Left cardiac atrium (tissue), 4 donors: ENCODE measurements at places on chromosomes 2 and 18.

GRCh38 chr2:172970660-172971059, 105.0 kb upstream of the MAP3K20 start:
- no peak for DNase-seq

DNA sequence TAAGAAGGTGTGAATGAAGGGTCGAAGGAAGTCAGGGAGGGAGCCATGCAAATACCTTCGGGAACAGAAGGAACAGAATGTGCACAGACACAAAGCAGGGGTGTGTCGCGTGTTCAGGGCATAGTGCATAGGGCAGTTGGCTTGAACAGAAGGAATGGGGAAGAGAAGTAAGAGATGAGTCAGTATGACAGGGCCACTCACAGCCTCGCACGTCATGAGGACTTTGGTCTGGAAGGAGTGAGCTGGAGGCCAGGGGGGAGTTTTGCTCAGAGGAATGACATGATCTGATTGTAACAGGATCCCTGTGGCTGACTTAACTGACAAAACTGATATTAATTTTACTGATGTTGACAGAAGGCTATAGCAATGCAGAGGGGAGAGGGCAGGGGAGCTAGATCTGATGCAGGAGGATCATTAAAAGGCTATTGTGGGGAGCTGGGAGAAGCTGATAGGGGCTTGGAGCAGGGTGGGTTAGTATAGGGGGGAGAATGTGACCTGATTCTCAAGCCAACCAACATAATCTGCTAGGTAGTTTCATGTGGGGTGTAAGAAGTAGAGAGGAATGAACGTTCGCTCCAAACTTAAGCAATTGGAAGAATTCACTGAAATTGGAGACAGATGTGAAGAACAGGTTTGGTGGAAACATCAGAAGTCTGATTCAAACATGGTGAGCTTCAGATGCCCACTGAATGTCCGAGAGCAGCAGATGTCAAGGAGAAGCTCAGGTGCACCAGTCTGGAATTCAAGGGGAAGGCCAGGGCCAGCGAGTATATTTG, 60.4 kb upstream of the COPS8 start:
- no peak for DNase-seq

DNA sequence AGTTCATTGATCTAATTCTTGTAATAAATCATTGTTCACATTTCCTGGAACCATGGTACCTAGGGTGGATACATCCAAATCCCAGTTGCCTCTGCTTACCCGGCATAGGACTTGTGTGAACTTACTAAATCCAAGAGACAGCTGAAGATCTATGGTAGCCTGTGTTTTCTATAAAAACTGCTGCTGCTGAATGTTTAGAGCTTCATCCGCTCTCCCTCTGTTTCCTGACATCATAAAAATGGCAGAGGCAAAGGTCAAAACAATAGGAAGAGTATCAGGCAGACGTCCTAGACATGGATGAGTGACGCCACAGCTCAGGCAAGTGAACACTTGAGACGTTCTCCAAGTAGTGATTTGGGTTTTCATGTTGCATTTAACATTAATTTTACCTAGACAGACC, 258.3 kb downstream of the ALPK2 start:
- DNase-seq: no peak

DNA sequence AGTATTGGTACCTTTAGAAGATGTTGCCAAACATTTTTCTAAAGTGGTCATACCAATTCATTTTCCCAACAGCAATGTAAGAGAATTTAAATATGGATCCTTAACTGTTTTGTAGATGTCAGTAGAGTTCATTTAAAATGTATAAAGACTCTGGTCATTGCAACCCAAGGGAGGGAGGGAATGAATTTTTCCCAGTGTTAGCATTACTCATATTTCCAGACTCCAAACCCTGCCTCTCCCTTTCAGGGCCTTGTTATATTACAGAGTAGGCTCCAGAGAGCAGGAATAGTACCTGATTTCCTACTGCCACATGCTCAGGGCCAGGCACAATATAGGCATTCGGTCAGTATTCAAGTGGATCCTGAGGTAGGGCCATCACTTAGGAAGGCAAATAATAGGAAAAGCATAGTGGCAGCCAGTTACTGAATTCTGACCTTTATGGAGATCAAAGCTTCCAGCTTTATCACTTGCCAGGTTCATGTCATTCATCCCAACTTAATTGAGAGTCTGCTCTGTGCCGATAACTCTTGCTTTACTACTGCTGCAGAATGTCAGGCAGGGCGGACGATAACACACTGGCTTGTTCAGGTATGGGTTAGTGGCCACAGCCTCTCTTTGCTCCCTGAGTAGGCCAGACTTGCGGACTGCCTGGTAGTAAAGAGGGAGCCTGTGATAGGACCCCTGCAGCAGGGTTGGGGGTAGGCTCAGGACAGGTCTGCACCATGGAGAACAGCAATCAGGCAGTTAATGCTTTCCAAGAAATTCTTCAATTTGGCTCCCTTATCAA, 75.3 kb downstream of the OSBPL6 start:
- DNase-seq: no peak

DNA sequence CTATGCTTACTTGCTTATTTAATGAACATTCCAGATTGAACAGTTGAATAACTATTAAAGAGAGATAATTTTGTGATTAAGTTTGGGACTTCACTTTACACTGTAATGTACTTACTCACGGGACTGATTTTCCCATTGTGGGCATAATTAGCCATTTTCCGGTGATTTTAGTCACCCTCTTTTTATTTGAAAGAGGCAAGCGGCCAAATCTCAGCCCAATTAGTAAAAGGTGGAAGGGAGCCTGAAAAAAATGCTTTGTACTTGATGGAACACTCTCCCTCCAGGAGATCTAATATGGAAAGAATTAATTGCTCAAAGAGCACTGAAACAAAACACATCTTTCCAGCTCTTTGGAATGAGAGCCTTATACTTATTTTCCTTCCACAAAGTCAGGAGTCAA, 50.2 kb downstream of the CALCRL start:
- no peak for DNase-seq

DNA sequence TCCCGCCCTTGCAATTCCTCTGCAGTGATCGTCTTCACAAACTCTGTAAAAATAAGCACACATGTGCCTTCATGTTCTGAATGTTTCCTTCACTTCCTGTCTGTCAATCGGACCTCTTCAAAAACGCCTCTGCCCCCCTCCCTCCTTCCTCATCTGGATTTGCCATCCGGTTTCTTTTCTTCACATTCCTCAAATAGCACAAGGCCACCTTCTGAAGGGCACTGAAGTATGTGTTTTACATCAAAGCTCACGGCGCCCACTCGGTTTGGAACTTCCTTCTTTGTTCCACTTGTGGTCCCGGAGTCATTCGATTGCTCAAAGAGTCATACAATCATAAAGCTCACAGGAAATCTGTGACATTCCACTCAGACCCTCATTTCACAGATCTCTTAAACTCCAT, 758.1 kb upstream of the SALL3 start:
- no peak for DNase-seq

- no peak for DNase-seq
These were observed 186.5 kb upstream of the NRP2 start for GRCh38 chr2:205495819-205496218.

- DNase-seq: no peak
These were observed 63.7 kb upstream of the DAPL1 start for GRCh38 chr2:158731386-158731785.

DNA sequence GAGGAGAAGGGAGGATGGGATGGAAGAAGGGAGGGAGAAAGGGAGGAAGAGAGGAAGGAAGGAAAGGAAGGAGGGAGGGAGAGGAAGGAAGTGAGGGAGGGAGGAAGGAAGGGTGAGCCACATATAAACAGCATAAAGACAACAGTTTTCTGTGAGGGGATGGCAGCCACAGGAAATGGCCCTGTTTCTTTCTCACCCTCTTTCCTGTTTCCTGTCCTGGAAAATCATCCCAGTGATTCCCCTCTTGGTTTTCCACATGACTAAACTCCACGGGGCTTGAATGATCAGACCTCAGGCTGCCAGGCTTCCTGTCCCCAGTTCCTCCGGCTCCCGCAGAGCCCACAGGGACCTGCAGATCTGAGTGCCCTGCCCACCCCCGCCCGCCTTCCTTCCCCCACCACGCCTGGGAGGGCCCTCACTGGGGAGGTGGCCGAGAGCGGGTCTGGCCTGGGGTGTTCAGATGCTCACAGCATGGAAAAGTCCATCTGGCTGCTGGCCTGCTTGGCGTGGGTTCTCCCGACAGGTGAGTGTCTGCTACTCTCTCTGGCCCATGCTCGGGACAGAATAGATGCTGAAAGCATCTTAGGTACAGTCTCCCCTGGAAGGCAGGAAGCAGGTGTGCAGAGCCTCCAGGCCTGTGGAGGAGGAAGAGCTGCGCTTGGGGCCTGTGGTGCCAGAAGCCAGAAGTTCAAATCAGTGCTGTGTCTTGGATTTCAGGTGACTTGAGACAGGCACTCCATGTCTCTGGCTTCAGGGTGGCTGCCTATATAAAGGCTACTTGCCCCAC, at the start of gene SIGLEC15:
Gene SIGLEC15 (plus strand): TSS at position 418 of the 787 bp plus-strand sequence. CDS start 54 bp downstream, at position 472.
- no peak for DNase-seq
